ENCODE measurements at places on chromosomes 3 and 15.

DNA sequence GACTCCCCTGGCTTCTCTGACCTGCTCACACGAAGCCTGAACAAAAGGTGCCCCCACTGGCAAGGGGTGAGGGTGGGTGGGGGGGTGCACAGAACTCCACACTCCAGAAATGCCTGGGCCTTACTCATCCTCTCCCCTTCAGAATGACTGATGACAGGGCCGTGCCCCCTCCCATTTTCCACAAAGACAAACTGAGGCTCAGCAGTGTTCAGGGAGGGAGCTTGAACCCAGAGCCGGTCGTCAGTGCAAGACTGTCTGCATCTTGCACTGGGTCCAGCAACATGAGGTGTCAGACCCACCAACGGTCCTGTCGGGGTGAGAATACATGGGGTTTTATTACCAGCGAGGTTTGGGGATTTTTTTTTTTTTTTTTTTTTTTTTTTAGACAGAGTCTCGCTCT, 15.3 kb downstream of the IGDCC3 start:
- no peak for DNase-seq

DNA sequence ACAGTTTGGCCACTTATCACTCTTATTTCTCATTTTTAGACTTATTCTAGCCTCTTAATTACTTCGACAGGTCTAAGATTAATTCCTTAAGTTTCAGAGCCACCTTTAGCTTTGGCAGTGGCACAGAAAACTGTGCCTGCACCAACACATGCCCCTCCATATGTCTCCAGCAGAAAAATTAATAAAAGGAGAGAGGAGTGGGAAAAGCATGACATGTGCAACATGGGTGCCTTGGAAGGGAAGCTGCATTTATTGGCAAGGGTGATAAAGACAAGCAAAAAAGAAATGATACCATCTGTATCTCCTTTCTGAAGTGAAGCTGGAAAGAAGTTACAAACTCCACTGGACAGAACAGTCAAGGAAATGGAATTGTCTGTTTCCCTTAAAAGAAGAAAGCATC, 121.7 kb upstream of the CFAP20DC start:
- no peak for DNase-seq

GRCh38 chr15:71775856-71776255, 34.5 kb upstream of the NR2E3 start:
- no peak for DNase-seq

DNA sequence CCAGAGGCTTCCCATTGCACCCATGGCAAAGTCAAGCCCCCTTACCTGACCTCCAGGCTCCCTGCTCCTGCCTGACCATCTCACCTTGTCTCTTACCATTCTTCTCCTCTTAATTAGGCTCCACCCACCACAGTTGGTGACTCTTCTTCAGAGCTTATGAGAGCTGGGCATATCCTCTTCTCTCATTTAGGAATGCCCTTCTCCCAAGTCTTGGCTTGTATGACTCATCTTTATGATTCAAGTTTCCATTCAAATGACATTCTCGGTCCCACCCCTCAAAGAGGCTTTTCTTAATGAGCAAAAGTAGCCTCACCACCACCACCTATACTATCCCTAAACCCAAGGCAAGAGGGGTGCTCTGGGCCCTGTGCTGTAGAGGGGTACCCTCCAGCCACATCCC, 55.3 kb upstream of the NUDT16 start:
- DNase-seq: no peak

- DNase-seq: peak; percentile 10
Observed at GRCh38 chr3:171163101-171164066, 136.9 kb upstream of the SLC2A2 start.

DNA sequence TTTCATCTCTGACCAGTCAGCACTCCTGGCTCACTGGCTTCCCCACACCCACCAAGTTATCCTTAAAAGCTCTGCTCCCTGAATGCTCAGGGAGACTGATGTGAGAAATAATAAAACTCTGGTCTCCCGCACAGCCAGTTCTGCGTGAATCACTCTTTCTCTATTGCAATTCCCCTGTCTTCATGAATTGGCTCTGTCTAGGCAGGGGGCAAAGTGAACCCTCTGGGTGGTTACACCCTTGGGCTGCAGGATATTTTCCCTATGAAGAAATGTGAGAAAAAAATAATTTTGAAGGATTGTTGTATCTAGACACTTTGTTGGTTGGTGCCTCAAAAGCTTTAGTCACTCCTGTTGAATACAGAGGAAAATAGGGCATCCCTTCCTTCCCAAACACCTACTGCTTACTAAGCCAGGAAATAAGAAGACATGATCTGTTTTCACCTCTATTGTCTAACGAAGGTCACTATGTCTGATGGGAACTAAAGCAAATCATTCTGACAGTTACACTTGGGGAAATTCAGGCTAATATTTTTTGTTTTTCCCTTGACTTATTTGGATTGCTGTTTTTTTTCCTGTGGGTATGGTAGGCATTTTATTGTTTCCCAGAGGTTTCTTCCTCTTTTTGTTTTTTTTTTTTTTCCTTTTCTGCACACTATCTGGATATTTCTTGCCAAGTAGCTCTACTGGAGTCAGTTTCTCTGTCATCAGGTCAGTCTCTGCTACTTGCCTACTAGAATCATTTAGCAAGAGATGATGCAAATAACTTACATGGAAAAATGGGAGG, 15.3 kb upstream of the TNFSF10 start:
- DNase-seq: no peak

GRCh38 chr3:172276103-172276502, 172.2 kb downstream of the GHSR start:
- DNase-seq: no peak

- no peak for DNase-seq
Observed at GRCh38 chr15:60973637-60974415, 255.3 kb downstream of the RORA start.
